ENCODE measurements at places on chromosomes 13 and 19.

- DNase-seq, result no peak
Observed at GRCh38 chr19:40533508-40533907, 43.2 kb upstream of the SHKBP1 start.

- no peak for DNase-seq
Observed at GRCh38 chr13:94664889-94665288, 47.5 kb downstream of the SOX21 start.

- DNase-seq, result peak; percentile 57
Observed at GRCh38 chr13:91347996-91348905, 764 bp downstream of the MIR17HG start.

GRCh38 chr13:99220199-99220935, 19.7 kb downstream of the UBAC2 start:
- peak; percentile 58 for DNase-seq

- peak; percentile 71 for DNase-seq
Observed at GRCh38 chr19:10553943-10554381, 10.3 kb downstream of the ATG4D start.

DNA sequence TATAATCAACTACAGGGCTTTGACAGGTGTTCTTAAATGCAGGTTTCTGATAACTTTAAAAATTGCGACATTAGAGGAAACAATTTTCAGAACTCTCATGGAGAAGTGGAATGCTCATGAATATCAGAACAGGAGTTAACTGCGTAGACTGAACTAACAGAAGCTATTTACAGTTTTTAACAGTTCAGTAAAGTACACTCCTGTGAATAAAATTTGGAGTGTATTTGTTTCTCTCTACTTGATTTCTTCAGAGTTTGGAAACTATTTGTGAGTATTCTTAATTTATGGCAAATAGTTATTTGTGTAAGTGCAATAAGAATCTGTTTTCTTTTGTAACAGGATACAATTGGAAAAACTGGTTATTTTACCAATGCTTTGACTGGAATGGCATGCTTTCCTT, 114.4 kb downstream of the TNFRSF19 start:
- DNase-seq, result no peak

- no peak for DNase-seq
Observed at GRCh38 chr19:17902701-17903100, 30.1 kb upstream of the CCDC124 start.

- DNase-seq, result no peak
Observed at GRCh38 chr13:42337808-42338600, 66.1 kb downstream of the AKAP11 start.

DNA sequence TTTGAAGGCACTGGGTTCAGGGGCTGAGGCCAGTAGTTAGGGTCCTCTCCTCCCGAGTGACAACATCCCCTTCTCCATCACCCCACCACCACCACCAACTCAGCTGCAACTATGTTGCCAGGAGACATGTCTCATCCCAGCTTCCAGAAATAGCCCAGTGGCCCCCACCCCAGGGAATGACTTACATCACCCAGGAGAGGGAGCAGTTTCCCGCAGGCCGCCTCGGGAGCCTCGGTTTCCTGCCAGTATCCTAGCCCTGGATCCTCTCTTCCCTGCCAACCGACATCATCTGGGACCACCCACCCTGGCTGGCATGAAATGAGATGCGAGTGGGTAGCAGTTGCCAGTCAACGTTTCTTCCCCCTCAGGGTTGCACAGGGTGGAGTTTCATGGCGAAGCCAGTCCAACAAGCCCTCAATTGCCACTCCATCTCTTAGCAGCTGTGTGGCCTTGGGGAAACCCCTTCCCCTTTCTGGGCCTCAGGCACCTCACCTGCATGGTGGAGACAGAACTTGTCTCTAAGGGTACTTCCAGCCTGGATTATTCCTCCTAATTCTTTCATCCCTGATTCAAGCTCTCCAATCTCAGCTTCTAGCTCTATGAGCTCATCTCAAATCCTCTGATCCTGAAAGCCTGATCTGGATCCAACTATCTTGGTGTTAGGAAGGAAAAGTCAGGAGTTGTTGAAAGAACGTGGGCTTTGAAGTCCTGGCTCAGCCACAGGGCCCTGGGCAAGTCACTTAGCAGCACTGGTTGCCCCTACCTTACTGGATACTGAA, 3.9 kb upstream of the GSK3A start:
- no peak for DNase-seq

DNA sequence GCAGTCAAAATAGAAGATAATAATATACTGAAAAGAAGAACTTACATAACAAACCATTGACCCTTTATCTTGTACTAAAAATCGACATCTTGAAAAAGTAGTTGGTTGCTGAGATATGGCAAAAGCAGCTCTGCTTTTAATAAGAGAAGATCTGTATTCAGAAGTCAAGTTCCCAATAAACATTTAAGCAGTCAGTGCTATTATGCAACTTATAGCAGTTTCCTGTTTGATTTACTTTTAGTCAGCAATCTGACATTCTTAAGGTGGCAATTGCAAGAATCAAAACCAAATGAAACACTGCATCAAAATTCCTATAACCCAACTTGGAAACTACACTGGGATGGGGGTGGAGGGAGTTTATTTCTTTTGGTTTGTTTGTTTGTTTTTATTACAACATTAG, 165.5 kb downstream of the TBC1D4 start:
- DNase-seq, result peak; percentile 32

DNA sequence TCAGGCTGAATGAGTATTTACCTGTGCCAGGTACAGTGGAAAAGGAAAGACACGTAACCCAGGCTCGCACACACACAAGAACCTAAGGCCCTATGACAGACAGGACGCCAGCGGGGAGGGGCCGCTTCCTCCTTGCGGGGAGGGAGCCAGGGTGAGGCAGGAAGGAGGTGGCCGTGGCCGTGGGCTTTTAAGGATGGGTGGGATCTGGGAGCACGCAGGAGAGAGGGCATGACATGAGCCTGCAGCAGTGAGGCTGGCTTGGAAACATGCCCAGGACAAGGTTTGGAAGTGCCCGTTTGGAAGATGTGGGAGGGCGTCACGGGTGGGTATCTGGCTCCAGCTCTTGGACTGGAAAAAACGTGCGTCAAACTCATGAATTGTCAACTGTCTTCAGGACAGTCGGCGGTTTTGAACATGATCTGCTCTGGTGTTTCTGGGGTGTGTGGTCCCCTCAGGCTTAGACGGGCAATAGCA, 20.1 kb downstream of the SH3GL1 start:
- DNase-seq, result peak; percentile 60

DNA sequence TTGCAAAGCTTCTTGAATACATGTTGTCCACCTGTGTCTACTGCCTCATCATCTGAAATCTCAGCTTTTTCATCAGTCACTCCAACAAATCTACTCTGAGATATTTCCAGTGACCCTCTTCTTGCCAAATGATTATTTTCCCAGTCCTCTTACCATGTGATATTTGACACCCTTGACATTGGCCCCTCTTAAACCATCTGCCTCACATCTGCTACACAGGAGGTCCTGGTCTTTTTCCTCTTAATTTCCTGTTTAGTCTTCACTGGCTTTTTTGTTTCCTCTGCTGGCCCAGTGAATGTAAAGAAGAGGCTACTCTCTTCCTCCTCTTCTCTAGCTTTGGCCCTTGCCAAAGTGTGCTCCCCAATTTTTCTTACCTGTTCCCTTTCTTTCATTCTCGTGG, 218.7 kb downstream of the DNAJC15 start:
- no peak for DNase-seq
